ENCODE measurements at places on chromosomes 5 and 9. TPM values are rescaled to one million over a fixed set of nuclear protein-coding genes. Genes with fewer than 3 reads are reported as not detected.

GRCh38 chr9:131839281-131840084 lies 99.6 kb upstream of the RAPGEF1 start:
- H3K27ac ChIP-seq, result no peak overlapping the region
- no peak overlapping the region for H3K4me3 ChIP-seq
- no peak for DNase-seq
- H3K4me1 ChIP-seq, result peaks cover 6% of the 10 kb centered on the region
- peaks cover 7% of the 10 kb centered on the region for H3K27me3 ChIP-seq

GRCh38 chr5:121027636-121028035 lies 563.5 kb downstream of the PRR16 start:
- DNase-seq, result no peak
- H3K4me1 ChIP-seq, result no peaks in the 10 kb centered on the region

GRCh38 chr9:12640016-12640587 lies 53.1 kb upstream of the TYRP1 start:
- H3K36me3 ChIP-seq, result no peaks in the 10 kb centered on the region
- H3K27me3 ChIP-seq, result no peaks in the 10 kb centered on the region
- H3K4me1 ChIP-seq, result peaks cover 6% of the 10 kb centered on the region
- no peak for DNase-seq

DNA sequence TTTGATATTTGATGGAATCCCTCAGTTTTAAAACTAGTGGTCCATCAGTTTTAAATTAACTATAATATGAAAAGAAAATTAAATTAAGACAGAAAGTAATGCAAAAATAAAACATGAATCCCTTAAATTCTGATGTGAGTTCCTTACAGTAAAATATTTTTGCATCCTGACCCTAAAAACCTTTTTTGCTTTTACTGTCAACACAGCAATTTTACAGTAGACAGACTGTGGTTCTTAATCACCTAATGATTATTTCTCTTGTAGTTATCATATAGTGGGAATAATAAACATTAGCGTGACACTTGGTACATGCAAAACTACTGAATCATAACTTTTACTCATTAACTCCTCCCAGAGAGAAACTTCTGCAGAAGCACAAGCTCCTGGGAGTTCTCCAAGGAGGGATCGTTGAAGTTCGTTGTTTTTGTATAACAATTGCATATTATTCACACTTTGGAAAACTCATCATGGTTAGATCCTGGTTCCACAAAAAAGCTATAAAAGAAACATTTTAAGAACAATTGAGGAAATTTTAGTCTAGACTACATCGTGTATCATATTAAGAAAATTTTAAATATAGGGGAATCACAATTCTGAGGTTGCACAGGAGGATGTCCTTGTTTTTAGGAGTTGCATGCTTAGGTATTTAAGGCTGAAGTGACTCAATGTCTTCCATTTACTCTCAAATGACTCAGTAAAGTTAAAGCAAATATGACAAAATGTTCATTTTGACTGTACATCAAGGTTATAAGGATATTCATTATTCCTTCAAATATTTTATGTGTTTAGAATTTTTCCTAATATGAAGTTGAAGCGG lies 88.2 kb upstream of the NIPAL4 start:
- H3K27me3 ChIP-seq, result no peaks in the 10 kb centered on the region
- H3K27ac ChIP-seq, result no peak overlapping the region
- H3K4me3 ChIP-seq, result no peak overlapping the region
- DNase-seq, result no peak
- H3K36me3 ChIP-seq, result peaks cover 10% of the 10 kb centered on the region
- peaks cover 1% of the 10 kb centered on the region for H3K4me1 ChIP-seq

DNA sequence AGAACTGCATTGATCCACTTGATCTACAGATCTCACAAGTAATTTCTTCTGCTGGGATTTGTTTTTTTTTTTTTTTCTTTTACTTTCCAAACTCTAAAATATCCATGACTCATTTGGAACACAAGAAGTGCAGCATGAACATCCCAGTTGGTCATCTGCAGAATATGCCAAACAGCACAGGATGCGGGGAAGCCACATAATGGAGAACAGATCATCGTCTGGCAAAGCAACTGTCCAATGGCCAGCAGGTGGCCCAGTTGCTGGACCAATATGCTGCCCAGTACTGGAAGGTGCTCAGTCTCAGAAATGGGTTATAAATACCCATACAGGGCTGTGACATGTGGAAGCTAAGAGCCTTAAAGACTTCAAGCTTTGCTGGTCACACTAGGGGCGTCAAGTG lies 221.3 kb upstream of the TAS2R1 start:
- H3K27ac ChIP-seq, result no peak overlapping the region
- no peaks in the 10 kb centered on the region for H3K27me3 ChIP-seq
- no peak for DNase-seq
- no peak overlapping the region for H3K4me3 ChIP-seq
- H3K36me3 ChIP-seq, result no peaks in the 10 kb centered on the region
- H3K4me1 ChIP-seq, result no peaks in the 10 kb centered on the region

- H3K27ac ChIP-seq, result no peak overlapping the region
- no peak overlapping the region for H3K4me3 ChIP-seq
- no peaks in the 10 kb centered on the region for H3K4me1 ChIP-seq
These were observed 242.5 kb upstream of the RIOK2 start for GRCh38 chr5:97425511-97425910.

The SPINK4 gene
- not detected for total RNA-seq

The MZB1 gene
- total RNA-seq, result 0.24 TPM
